ENCODE measurements at places on chromosomes 3 and 15. TPM values are rescaled to one million over a fixed set of nuclear protein-coding genes. Genes with fewer than 3 reads are reported as not detected.

- DNase-seq = no peak
Observed at GRCh38 chr15:70526221-70526973, 237.0 kb downstream of the UACA start.

- DNase-seq = no peak
Observed at GRCh38 chr3:43296565-43296964, 10.2 kb downstream of the SNRK start.

DNA sequence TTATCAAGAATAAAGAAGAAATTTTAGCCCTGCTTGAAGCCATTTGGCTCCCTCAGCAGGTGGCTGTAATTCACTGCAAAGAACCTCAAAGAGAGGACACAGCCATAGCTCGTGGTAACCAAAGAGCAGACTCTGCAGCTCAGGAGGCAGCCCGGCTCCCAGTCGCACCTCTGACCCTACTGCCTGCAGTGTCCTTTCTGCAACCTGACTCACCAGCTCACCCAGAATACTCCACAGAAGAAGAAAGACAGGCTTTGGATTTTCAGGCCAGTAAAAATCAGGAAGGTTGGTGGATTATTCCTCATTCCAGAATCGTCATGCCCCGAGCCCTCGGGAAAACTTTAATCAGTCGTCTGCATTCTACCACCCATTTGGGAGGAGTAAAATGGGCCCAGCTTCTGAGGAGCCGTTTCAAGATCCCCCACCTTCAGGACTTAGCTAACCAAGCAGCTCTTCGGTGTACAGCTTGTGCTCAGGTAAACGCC lies 38.6 kb downstream of the ZBTB11 start:
- no peak for DNase-seq

DNA sequence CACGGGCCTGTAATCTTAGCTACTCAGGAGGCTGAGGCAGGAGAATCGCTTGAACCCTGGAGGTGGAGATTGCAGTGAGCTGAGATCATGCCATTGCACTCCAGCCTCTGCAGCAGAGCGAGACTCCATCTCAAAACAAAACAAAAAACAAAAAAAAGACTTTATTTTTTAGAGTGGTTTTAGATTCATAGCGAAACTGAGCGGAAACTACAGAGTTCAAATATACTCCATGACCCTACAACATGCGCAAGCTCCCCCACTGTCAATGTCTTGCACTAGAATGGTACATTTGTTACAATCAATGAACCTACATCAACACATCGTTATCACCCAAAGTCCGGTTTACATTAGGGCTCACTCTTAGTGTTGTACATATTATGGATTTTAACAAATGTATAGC lies 2.2 kb upstream of the CRTAP start:
- no peak for DNase-seq

Gene ACSBG1
- total RNA-seq = not detected

Gene ARHGAP31
- total RNA-seq = 17.0 TPM

Gene CD200R1
- total RNA-seq = not detected

All from kidney epithelial cell (primary cell).